Testis (tissue), 5 donors: ENCODE measurements at places on chromosomes 3 and 15. TPM values are rescaled to one million over a fixed set of nuclear protein-coding genes. Genes with fewer than 3 reads are reported as not detected.

- DNase-seq = no peak
Observed at GRCh38 chr3:50269460-50269859, 513 bp downstream of the SEMA3B start.

The TGM5 gene
- polyA plus RNA-seq = 0.24 TPM

DNA sequence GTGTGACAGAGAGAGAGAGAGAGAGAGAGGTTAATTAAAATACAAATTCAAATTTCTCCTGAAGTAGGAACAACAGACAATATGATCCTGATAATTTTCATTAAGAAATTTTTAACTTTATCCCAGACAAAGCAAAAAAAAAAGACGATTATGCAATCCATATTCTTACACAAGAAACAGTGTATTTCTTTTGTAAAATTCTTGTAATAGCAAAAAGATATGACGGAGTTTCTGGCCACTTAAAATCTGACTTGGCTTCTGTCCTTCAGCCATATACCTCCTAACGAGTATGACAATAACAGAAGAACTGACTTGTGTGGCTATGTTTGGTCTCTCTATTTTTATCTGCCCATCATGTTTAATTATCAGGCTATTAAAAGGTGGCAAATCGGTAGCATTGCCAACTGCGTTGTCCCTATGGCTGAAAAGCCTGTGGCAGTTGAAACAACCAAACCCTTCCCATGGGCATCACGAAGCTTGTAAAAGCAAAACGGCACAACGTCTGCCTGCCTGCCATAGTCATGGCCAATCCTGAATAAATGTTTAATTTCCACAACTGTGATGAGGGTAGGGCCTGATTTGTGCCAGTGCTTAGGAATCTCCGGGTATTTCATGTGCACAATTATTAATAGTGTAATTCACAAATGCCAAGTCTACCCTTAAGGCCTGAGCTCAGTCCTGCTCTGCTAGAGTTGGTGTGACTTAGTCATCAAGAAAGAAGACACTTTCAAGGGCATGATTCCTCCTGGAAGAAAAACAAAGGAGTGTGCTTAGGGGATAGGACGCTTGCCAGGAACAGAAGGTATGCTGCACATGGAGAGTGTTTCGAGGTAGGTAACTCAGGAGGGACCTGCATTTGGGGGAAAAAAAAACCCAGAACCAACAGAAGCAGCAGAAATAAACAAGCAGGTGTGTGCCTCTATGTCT, 1090.2 kb downstream of the FHIT start:
- no peak for DNase-seq

DNA sequence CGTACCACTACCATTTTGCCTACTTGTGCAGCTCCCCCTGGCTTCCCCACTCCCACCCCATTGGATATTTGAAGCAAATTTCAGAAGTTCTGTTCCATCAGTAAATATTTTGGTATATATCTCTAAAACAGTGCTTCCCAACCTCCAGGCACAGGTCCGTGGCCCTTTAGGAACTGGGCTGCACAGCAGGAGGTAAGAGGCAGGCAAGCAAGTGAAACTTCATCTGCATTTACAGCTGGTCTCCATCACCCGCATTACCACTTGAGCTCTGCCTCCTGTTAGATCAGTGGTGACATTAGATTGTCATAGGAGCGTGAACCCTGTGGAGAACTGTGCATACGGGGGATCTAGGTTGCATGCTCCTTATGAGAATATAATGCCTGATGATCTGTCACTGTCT, 97.2 kb upstream of the LRRFIP2 start:
- DNase-seq = no peak

DNA sequence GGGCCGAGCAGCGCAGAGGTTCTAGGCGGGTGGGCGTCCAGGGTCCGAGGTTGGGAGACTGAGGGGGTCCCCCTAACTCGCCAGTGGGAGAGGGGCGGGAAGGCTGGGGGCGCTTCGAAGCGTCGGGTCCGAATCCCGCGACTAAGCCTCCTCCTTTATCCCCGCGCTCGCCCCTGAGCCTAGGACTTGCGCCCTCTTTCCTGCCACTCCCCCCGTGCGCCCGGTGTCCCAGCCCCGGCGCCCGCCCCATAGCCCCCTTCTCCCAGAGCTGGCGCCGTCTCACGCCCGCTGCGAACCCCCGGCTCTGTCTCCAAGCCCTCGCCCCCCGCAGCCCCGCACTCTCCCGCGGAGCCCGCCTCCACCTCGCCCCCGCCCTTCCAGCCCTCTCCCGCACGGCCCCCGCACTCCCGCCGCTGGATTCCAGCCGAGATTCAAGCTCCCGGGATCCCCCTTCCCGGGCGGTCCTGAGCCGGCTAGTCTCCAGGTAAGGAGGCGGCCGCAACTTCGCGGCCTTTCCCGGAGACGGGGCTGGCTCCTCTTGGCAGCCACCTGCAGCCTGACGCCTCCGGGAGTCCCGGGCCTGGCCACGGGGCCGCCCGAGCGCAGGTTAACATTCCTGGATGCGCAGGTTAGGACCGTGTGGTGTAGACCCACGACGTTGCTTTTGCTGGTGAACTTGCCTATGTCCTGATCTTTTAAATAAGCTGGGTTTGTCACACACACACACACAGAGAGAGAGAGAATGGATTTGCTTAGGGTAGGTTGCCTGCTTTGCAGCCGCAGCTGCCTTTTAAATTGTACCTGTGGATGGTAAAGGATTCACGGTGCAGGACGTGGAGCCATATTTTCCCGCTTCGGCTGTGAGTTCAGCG, 563 bp downstream of the PXYLP1 start:
- DNase-seq = peak; percentile 39

The LTK gene
- 2.9 TPM for polyA plus RNA-seq

DNA sequence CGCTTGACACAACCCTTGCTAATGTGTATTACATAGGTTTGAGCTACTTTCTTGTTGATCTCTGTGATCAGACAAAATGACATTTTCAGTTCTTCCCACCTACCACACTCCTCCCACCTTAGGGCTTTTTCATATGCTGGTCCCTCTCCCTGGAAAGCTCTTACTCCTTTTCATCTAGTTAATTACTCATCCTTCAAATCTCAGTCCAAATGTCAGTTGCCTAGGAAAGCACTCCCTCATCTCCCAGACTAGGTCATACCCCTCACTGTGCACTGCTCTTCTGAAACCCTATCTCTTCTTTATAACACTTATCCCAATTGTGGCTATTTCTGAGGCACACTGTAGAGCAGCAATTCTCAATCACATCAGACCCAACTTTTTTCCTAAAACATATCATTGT, 7.3 kb downstream of the ZNF106 start:
- DNase-seq = no peak

- no peak for DNase-seq
Observed at GRCh38 chr3:21942328-21942727, 191.3 kb upstream of the ZNF385D start.

DNA sequence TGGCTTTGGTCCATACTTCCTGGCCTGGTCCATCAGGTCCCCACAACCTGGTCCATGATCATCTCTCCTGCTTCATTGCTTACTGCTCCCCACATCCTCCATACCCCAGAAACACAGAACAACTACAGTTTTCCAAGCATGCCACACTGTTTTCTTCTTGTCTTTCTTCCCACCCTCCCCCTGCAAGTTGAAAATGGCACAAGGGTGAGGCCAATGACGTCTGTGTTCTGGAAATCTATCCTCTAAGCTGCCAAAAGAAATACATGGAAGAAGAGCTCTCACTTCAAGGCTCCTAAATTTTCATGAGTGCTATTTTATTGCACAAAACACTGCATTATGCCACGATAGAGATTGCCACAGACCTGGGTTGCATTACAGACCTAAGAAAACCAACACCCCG, 404.4 kb downstream of the VPS13C start:
- DNase-seq = no peak

The RPL22L1 gene
- 40.6 TPM for polyA plus RNA-seq

The RARRES1 gene
- 9.7 TPM for polyA plus RNA-seq

DNA sequence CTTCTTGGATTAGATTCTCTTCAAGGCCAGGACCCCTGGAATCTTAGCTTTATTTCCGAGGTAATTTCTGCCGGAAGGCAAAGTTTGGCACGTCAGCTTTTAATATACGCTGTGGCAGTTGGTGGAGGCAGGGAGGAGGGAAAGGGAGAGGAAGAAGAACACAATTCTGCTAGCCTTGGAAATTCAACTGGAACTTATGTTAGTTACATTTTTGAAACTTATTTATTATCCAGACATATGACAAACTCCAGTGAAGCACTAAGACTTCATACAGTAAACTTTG, 100.1 kb upstream of the TSC22D2 start:
- DNase-seq = no peak

DNA sequence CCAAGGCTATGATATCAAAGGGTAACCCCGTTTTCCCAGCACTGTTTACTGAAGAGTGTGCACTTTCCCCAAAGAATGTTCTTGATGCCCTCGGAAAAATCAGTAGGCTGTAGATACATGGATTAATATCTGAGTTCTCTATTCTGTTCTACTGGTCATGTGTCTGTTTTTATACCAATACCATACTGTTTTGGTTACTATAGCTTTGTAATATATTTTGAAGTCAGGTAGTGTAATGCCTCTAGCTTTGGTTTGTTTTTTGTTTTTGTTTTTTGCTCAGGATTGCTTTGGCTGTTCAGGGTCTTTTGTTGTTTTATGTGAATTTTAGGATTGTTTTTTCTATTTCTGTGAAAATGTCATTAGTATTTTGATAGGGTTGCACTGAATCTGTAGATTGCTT, 95.1 kb downstream of the PLD1 start:
- DNase-seq = no peak

DNA sequence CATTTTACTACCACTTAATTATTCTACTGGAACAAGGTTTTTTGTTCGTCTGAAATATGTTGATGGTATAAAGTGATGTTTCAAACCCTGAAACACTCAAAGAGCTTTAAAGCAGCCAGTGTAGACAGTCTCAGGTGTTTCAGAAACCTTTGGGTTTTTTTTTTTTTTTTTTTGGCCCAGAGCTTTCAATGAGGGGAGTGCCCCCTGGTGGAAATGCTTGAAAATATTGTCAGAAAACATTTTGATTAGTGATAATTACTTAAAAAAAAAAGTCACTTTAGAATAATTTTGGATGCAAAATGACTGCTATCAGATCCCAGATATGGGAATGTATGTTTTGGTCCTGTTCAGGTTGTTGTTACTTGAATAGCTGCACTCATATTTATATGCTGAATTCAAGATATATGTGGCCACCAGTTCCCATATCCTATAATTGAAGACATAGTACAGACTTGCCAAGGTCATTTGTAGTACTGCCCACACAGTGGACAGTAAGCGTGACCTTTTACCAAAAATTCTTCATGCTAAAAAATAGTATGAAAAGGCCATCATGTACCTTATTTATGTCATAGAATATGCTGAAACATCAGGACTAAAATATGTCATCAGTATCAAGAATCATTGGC, 35.9 kb downstream of the SATB1 start:
- DNase-seq = no peak

GRCh38 chr15:45457641-45458539, 64.7 kb downstream of the SLC30A4 start:
- peak; percentile 88 for DNase-seq

DNA sequence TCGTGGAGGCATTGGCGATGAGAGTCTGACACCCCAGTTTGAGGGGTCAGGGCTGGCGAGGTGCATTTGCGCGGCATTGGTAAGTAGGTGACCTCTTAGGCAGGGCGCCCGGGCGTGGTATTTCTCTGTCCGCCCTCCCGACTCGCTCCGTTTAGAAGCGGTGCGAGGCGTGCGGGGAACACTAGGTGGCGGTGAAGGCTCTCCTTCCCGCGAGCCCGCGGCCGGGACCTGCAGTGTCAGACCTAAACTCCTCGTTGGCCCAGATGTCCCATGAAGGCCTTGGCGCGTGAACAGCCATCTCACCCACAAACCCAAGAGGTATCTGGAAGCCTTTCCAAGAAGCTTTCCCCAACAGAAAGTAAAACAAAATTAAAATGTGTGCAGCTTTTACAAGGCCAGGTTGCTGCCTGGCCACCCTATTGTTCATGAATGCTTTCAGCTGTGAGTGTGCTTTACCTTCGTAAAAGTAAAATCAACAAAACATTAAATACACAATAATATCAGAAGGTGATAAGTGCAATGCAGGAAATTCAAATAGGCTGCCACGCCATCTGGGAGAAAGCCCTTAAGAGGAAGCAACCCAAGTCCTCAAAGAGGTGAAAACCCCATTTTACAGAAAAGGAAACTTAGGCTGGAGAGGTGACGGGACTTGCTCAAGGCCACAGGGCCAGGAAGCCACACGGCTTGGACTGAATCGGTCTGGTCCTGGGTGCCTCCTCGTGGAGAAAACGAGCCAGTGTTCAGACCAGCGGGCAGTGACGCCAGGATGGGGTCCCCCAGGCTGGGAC, 120.3 kb downstream of the ETFA start:
- peak; percentile 83 for DNase-seq

- no peak for DNase-seq
Observed at GRCh38 chr3:38227989-38228388, 37.6 kb upstream of the SLC22A13 start.

- no peak for DNase-seq
Observed at GRCh38 chr3:28765194-28765593, 416.6 kb upstream of the AZI2 start.

DNA sequence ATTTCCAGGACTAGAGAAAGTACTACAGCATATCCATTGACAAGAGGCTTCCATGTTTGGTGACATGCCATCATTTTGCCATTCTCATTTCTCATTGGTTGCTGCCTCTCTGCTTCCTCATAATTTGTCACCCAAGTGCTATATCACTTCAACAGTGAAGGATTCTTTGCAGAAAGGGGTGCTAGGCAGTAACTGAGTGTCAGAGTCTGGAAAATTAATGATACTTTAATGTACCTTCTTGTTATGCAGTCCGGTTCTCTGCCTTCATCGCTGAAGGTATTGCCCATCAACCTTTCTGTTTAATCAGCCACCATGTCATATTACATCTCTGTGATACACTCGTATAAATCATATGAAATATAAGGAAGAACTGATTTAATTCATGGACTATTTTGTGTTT, 550.3 kb downstream of the ROBO2 start:
- no peak for DNase-seq

The BUB1B gene
- polyA plus RNA-seq = 53.9 TPM

The HGD gene
- polyA plus RNA-seq = 1.6 TPM

DNA sequence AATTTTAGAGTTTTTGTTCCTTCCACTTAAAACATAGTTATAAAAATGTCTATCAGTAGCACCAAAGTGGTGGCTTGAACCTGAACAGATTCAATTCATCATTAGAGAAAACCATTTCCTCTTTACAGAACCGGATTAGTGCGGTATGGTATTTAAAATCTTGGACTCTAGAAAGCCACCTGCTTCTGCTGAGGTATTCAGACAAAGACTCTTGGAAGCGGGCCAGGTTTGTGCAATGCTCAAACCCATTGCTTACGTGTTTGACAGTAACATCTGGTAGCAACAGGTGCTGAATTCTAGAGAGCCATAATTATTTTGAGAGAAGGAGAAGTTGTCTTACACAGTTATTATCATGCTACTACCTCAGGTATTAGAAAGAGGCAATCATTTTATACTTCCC, 290.5 kb downstream of the NAALADL2 start:
- no peak for DNase-seq

- no peak for DNase-seq
Observed at GRCh38 chr3:102410616-102411015, 24.2 kb upstream of the ZPLD1 start.

The NANOGP8 gene
- 1.1 TPM for polyA plus RNA-seq
